HCT116 (cell line): ENCODE measurements at places on chromosomes 12 and 14. TPM values are rescaled to one million over a fixed set of nuclear protein-coding genes. Genes with fewer than 3 reads are reported as not detected.

The PLEKHG3 gene
- total RNA-seq, result 55.6 TPM

- DNase-seq, result no peak
Measured at GRCh38 chr14:61462566-61463193, 141.3 kb downstream of the PRKCH start.

DNA sequence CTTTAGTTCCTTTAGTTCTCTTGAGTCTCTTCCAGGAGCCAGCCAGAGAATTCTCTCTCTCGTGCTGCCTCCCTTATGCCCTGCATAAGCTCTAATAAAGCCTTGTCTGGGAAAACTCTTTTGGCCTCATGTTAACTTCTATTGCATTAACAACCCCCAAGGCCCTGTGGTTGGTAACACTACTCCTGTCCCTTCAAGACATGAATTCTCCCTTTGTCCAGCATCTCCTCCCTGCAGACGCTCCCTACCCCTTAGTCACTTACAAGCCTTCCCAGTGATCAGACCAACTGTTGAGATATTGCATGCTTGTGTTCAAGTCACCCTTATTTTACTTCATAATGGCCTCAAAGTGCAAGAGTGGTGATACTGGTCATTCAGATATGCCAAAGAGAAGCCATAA is 12.1 kb downstream of the LTBR start:
- DNase-seq, result no peak

GRCh38 chr14:24256960-24257359 is 6.0 kb downstream of the TGM1 start:
- no peak for DNase-seq

The CCDC88C gene
- total RNA-seq, result 20.8 TPM

DNA sequence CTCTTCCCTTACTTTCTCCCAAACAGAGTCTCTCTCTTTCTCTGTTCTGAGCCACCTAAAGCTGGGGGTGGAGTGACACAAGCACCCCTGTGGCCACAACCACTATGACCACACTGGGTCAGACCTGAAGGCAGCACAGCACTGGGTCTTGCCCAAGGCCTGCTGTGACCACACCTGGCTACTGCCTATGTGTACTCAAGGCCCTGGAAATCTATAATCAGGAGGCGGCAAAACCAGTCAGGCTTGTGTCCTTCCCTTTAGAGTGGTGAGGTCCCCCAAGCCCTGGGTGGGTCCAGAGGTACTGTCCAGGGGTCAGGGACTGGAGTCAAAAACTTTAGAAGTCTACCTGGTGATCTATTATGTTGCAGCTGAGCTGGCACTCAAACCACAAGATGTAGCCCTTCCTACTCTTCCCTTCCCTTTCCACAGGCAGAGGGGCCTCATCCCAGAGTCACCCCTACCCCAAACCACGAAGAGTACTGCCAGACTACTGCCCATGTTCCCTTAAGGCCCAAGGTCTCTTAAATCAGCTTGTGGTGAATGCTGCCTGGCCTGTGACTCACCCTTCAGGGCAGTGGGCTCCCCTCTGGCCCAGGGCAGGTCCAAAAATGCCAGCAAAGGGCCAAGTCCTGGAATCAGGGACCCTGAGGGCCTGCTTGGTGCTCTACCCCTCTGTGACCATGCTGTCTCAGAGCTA is 179.8 kb upstream of the DYRK2 start:
- DNase-seq, result no peak

DNA sequence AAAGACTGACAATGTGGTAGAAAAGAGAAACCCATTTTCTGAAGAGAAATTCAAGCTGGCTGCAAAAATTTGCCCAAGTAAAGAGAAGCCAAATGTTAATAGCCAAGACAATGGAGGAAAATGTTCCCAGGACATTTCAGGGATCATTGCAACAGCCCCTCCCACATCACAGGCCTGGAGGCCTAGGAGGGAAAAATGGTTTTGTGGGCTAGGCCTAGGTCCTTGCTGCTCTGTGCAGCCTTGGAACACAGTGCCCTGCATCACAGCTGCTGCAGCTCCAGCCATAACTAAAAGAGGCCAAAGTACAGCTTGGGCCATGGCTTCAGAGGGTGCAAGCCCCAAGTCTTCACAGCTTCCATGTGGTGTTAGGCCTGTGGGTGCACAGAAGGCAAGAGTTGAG is 332.4 kb upstream of the LRIG3 start:
- no peak for DNase-seq

DNA sequence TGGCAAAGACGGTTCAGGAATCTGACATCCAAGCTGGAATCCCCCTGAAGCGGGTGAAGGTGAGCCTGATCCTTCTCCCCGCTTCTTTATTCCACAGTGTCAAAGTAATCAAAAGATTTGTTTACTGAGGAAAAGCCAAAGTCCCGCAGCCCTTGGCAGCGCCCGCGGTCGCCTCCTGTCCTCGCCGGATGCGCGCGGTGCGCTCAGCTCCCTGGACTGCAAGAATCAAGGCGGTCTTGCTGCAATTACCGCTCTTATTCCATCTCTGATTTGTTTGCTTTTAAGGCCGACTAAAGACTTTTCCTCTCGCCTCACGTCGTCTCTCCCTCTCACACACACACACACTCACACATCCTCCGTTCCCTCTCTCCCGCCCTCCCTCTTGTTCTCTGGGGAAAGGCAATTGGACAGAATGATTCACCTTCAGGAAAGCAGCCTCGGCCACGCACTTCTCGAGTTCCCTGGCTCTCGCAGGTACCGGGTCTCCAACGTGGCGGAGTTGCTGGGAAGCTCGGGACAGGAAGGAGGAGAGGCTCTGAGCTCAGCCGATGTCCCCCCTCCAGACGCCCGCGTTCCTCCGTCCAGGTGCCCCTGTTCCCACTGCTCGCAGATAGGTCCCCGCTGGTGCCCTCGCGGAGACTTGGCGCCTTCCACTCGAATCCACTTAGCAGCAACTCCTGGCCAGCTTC is 68.6 kb upstream of the USP15 start:
- DNase-seq, result no peak

DNA sequence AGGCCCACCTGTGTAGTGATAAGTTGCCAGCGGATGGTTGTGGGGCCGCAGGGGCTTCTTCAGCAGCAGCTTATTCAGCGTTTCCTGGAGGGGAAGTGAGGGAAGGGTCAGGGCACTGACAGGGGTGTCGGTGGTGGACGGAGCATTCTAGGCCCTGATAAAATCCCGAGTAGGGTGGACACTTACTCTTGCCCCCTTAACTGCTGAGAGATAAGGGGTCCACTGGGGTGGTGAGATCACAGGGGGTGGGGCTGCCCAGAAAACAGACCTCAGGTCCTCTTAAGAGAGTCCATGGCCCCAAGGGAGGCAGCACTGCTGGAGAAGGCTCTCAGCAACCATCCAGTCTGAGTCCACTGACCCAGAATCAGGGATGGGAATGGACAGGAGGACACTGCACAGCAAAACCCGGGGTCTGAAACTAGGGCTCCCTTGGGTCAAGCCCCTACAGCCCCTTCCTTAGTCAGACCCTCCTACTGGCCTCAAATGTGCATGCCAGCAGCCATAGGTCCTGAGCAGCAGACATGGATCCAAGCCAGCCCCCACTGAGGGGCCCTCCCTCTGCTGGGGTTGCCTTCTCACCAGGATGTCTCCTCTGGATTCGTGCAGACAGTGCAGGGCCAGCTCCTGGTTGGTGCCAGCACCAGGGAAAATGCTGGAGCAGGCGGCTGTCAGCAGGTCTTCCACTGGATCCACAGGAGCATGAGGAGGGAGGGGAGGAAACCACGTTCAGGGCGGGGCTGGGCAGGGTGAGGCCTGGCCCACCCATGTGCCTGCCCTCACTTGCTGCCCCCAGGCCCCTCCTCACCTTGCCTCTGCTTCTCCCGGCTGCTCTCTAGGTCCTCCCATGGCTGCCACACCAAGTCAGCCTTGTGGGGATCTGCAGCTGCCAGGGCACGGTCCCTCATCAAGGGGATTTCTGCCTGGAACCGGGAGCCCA is 12.1 kb upstream of the PNMA1 start:
- no peak for DNase-seq

DNA sequence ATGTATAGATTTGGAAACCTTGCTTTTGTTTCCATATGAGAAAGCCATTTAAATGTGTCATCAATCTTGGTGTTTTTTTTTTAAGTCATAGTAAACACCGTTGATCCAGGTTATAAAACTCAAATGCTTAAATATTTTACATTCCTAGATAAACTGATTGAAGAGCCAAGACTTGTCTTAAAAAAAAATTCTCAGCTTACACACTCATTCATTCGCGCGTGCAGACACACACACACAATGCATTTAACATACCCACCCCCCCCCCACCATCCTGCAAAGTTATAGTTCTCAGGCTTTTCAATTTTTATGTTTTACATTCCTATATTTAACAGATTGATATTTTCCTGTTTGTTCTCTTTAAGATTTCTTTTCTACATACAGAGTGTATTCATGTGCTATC is 536.4 kb downstream of the PRKD1 start:
- no peak for DNase-seq
